Sigmoid colon (tissue), 7 donors: ENCODE measurements at places on chromosomes 5 and 9.

DNA sequence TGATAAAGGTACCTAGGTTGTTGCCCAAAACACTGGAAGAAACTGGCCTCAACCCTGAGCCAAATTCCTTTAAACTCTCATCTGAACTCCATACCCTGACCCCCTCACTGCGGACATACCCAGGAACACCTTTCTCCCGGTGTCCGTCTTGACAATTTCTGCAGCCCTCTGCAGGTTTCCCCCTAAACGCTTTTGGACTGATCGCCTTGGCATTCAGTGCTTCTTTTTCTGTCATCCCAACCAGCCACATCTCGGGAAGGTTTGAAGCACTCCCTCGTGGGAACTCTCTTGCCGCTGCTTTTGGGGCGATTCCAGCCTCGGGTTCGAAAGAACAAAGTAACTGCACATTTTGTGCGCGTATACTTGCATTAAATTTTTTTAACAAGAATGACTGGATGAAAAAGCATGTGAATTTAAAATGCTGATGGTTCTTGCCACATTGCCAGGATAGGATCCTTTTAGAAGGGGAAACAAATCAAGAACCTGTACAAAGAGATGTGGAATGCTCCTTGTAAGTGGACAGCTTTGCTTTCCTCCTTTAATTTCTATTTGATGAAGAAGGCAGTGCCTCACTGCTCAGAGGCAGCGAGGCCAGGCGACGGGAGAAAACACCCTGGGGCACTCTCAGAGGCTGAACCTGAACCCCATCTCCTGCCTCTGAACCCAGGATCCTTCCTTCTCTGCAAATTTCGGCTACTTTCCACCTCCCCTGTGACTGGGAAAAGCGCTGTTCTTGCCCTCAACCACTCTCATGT is 615 bp downstream of the PSMD5 start:
- DNase-seq, result no peak

DNA sequence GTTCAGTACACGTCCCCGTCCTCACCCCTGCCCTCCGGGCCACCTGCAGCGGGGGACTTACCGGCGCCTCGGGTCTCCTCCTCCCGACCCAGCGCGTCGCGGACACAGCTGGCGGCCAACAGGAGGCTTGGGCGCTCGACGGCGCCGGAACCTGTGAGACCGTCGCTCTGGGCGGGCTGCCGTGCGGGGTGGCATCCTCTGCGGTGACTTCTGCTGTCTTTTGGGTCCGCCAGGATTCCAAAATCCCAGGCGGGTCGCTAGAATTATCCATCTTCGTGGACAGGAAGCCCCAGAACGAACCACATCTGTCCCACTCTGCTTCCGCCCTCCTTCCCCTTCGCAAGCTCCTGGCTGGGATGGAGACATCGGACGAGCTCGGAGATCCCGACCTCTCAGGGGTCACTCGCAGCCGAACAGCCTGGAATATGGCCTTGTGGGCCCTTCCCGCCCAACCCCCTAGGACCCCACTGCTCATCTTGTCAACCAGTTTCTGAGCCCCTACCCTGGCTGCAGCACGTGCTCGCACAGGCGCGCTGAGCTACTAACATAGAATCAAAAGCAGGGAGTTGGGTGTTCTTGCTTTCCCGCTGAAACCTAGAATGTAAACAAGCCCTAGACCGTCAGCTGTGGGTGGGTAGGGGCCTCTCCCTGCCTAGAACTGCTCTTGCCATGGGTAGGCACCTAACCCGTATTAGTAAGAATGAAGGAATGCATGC is 947 bp upstream of the MARCHF3 start:
- no peak for DNase-seq

- no peak for DNase-seq
Measured at GRCh38 chr5:109805472-109805871, 115.7 kb downstream of the MAN2A1 start.

- DNase-seq, result no peak
Measured at GRCh38 chr9:89454498-89455355, 43.2 kb downstream of the SEMA4D start.
